ENCODE measurements at places on chromosomes 12 and 14. TPM values are rescaled to one million over a fixed set of nuclear protein-coding genes. Genes with fewer than 3 reads are reported as not detected.

DNA sequence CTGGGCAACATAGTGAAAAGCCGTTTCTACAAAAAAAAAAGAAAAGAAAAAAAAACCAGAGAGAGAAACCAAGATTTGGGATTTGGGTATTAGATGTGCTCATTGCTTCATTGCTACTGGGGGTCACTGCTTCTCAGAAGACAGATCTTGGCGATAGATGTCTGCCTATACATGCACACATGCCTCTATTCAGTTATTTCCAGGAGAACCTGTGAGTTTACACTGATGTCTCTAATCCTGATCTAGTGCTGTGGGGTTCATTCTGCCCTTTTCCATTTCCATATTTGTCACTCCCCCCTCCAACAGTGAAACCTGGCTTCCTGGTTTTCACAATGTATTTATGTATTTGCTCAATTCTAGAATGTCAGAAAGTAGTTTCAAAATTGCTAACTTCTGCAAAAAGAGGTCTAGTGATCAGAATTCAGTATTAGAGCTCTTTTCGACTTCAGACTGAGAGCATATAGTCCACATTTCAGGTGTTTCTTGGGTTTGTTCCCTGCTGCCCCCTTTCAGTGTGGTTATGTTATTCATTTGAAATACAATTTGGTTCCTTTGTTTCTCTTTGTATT lies 111.0 kb downstream of the SLC25A47 start:
- no peaks in the 10 kb centered on the region for H3K27me3 ChIP-seq
- no peak overlapping the region for H3K27ac ChIP-seq
- peaks cover 21% of the 10 kb centered on the region for H3K4me1 ChIP-seq
- H3K4me3 ChIP-seq: no peak overlapping the region
- H3K36me3 ChIP-seq: peaks cover under 1% of the 10 kb centered on the region

Gene TSHR
- 0.65 TPM for total RNA-seq

DNA sequence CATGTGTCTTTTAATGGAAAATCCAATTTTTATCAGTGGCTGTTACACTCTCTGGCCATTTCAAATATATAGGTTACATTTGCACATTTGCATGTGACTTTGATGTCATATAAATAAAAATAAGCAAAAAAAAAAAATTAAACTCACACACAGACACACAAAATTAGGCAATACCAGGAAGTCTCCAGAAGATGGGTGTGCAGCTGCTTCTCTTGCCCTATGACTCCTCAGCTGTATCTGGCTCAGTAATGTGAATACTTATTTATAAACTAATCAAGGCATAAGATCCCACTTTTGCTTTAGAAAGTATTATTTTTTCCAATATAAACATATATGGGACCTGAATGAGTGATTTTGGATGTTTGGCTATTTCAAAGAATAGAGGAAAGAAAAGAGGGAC lies 461.1 kb downstream of the LRIG3 start:
- no peaks in the 10 kb centered on the region for H3K36me3 ChIP-seq
- H3K4me1 ChIP-seq: no peaks in the 10 kb centered on the region
- DNase-seq: no peak
- H3K27ac ChIP-seq: no peak overlapping the region
- H3K4me3 ChIP-seq: no peak overlapping the region

DNA sequence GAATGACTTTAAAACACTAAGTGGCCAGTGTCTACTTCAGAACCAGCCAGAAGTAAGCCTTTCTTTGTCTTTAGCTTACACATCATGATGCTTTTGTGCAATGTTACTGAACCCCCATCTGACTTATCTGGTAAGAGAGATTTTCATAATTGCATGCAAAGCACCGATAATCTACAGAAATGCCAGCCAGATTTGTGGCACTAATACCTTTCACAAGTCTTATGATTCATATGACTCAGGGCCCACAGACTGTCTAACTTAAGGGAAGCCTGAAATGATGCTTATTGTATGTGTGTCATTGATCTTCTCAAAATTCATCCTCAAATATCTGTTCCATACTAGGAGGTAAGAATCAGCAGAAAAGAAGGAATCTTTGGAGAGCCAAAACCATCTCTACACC lies 18.0 kb downstream of the IGF1 start:
- H3K4me3 ChIP-seq: no peak overlapping the region
- no peak for DNase-seq
- no peaks in the 10 kb centered on the region for H3K4me1 ChIP-seq

DNA sequence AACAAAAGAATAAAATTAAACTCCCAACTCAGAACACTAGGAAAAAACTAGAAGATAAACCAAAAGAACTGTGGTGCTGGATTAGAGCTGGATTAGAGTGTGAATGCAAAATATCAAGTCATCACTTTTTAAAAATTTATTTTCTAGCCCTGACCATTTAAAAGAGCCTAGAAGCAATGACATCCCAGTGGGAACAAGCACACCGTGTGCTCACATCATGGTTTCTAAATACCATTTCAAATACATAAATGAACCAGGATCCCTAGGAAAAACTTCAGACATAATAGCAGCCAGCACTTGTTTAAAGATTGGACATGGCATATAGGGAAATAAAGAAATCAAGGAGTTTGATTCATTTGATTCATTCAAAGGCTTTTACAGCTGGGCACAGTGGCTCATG lies 30.0 kb downstream of the KDM5A start:
- peaks cover 76% of the 10 kb centered on the region for H3K36me3 ChIP-seq
- H3K4me3 ChIP-seq: no peak overlapping the region
- no peaks in the 10 kb centered on the region for H3K4me1 ChIP-seq
- no peak overlapping the region for H3K27ac ChIP-seq
- no peak for DNase-seq
- no peaks in the 10 kb centered on the region for H3K27me3 ChIP-seq

GRCh38 chr12:25013061-25013460 lies 64.2 kb upstream of the BCAT1 start:
- no peak overlapping the region for H3K4me3 ChIP-seq
- no peaks in the 10 kb centered on the region for H3K36me3 ChIP-seq
- no peak overlapping the region for H3K27ac ChIP-seq
- DNase-seq: no peak

- H3K27me3 ChIP-seq: peaks cover 5% of the 10 kb centered on the region
- DNase-seq: no peak
- H3K4me1 ChIP-seq: peaks cover 13% of the 10 kb centered on the region
Measured at GRCh38 chr14:103108749-103109207, 14.3 kb downstream of the EXOC3L4 start.

- no peaks in the 10 kb centered on the region for H3K27me3 ChIP-seq
- DNase-seq: no peak
- no peaks in the 10 kb centered on the region for H3K4me1 ChIP-seq
- H3K27ac ChIP-seq: no peak overlapping the region
- peaks cover 3% of the 10 kb centered on the region for H3K36me3 ChIP-seq
Measured at GRCh38 chr12:34625116-34625515, 602.8 kb downstream of the ALG10 start.

Gene CYP27B1
- total RNA-seq: 2.2 TPM

Gene KLHL33
- total RNA-seq: not detected

GRCh38 chr12:75747572-75748021 lies 236.2 kb upstream of the KRR1 start:
- no peaks in the 10 kb centered on the region for H3K27me3 ChIP-seq
- peaks cover 14% of the 10 kb centered on the region for H3K4me1 ChIP-seq
- no peak overlapping the region for H3K27ac ChIP-seq
- no peak overlapping the region for H3K4me3 ChIP-seq

DNA sequence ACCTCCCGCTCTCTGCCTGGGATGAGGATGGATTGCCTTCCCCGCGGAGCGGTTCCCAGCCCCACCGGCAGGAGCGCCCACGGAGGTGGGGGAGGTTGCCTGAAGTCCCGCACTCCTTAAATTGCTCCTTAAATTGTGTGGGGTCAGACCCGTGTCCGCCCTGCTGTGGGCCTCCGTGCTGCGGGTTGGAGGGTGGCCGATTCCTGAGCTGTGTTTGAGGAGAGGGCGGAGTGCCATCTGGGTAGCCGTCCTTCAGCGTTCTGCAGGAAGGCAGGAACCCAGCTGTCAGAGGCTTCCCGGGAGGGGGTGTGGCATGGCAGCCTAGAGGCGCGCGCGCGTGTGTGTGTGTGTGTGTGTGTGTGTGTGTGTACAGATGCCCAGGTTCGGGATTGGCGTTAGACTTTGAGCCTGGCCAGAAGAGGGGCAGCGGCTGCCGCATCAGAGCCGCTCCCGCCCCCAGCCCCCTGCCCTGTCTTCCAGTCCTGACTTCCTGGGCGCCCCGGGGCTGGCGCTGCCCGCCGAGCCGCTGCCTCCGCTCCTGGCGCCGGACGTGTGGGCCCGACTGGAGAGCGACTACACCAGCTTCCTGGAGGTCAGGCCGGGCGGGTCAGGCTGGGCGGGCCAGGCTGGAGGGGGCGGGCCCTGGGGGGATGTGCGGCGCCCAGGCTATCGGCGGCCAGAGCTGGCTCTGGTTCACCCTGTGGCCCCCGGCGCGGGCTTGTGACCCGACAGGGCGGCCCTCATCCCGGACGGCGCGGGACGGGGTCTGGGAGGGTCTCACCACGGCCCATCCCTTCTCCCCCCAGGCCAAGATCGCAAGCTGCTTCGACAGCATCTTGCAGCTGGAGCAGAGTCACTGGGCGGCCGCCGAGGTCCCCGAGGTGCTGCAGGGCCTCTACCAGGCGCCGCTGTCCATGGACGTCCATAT lies 9.2 kb downstream of the EXOC3L4 start:
- H3K4me1 ChIP-seq: peaks cover 13% of the 10 kb centered on the region
- peak overlapping the region; percentile 28 for H3K4me3 ChIP-seq
- H3K27ac ChIP-seq: no peak overlapping the region
- no peaks in the 10 kb centered on the region for H3K36me3 ChIP-seq

DNA sequence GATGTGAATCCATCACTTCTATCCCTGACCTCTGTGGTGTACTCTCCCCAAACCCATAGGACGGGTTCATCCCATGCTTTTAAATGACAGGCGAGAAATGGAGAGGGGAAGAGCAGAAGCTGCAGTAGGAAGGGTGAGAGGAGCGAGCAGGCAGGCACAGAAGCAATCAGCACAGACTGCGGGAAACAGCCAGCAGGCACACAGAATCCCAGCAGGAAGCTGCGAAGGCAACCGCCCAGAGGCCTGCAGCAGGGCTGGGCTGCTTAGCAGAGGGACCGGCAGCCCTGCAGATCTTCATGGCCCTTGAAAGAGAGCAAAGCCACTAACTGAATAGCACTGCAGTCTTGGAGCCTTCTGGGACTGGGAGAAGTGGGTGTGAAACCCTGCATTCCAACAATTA lies 287.0 kb upstream of the FKBP4 start:
- H3K27me3 ChIP-seq: peaks cover 14% of the 10 kb centered on the region
- H3K27ac ChIP-seq: no peak overlapping the region
- peaks cover 18% of the 10 kb centered on the region for H3K36me3 ChIP-seq
- H3K4me3 ChIP-seq: no peak overlapping the region
- DNase-seq: no peak

Gene MYF5
- not detected for total RNA-seq

- peaks cover 15% of the 10 kb centered on the region for H3K4me1 ChIP-seq
- H3K4me3 ChIP-seq: no peak overlapping the region
- H3K36me3 ChIP-seq: no peaks in the 10 kb centered on the region
- H3K27me3 ChIP-seq: peaks cover 99% of the 10 kb centered on the region
Measured at GRCh38 chr12:54012631-54013409, 4.0 kb downstream of the HOXC8 start.

- H3K4me1 ChIP-seq: peaks cover 20% of the 10 kb centered on the region
- H3K4me3 ChIP-seq: peak overlapping the region; percentile 80
- H3K27me3 ChIP-seq: peaks cover 20% of the 10 kb centered on the region
Measured at GRCh38 chr12:132445884-132446632, 43.9 kb upstream of the FBRSL1 start.

DNA sequence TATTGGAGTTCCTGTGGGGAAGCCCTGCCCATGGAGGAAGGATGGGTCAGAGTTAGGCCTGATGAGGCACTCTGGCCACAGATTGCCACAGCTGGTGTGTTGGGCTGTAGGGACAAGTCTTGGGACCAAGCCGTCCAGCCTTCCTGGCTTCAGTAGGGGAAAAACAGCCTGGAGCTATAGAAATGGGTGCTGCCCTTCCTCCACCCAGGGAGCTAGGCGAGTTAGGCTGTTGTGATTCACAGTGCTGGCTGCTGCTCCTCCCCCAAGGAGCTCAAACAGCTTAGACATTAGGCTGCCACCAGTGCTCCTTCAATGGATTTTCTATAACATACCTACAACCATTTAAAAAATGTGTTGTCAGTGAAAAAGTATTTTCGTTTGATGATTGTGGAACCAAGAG lies 274.3 kb downstream of the RPL10L start:
- no peaks in the 10 kb centered on the region for H3K27me3 ChIP-seq
- no peaks in the 10 kb centered on the region for H3K4me1 ChIP-seq
- no peaks in the 10 kb centered on the region for H3K36me3 ChIP-seq
- H3K27ac ChIP-seq: no peak overlapping the region
- H3K4me3 ChIP-seq: no peak overlapping the region

Gene NEMF
- total RNA-seq: 104 TPM

DNA sequence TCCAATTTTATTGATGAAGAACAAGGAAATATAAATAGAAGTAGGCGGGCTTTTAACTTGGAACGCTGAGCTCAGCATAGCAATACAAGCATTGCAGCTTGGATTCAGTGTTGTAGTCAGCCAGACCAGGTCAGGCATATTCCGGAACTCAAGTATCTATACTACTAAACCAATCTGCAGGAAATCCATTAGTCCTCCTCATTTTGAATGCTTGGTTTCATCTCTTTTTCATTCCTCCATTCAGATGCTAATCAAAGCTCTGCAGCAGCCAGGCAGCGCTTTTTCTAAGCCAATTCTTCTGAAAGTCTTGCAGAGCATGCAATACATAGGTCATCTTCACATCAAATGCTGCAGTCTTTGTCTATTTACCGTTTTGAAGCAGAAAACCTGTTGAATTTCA lies 49.0 kb downstream of the KIF21A start:
- no peaks in the 10 kb centered on the region for H3K36me3 ChIP-seq
- no peak for DNase-seq
- H3K4me3 ChIP-seq: no peak overlapping the region
- H3K27ac ChIP-seq: no peak overlapping the region
- no peaks in the 10 kb centered on the region for H3K27me3 ChIP-seq

Gene LBHD2
- not detected for total RNA-seq

Gene APEX1
- 228 TPM for total RNA-seq

DNA sequence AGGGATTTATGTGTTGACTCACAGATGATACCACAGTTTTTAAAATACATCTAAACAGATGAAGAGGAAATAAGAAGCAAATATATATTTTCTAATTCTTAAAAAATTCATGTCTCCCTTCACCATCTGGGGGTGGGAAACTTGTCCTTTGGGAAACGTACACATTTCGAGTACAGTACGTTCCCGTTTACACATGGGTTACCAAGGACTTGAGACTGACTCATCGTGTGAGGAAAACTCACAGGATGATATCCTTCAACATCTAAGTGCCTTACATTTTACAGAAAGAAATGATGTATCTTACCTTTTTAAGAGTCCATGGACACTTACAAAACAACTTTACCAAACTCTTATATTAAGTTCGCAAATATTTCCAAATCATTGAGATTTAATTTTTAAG lies 16.0 kb upstream of the FBLN5 start:
- peaks cover 4% of the 10 kb centered on the region for H3K36me3 ChIP-seq
- no peak overlapping the region for H3K4me3 ChIP-seq
- peaks cover 9% of the 10 kb centered on the region for H3K4me1 ChIP-seq
- H3K27me3 ChIP-seq: no peaks in the 10 kb centered on the region
- DNase-seq: no peak

All from type B pancreatic cell (in vitro differentiated cells).